ENCODE measurements at places on chromosomes 6 and 20.

GRCh38 chr6:145539831-145540230, 195.5 kb downstream of the EPM2A start:
- DNase-seq = no peak

DNA sequence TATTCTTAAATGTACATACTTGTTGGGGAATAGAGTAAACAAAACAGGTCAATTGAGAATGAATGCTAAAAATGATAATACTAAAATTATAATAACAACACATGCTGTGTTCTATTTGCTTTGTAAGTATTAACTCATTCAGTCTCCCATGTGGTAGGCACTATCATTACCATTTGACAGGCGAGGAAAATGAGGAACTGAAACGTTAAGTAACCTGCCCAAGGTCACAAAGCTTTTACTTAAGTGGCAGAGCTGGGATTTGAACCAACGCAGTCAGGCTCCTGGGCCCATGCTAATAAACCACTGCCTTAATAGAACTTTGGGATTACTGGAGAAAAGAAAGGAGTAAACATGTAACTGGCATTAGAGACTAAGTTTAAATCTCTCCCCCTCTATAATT, 3.8 kb downstream of the NSFL1C start:
- DNase-seq = no peak

- DNase-seq = no peak
Measured at GRCh38 chr6:51570168-51570921, 517.1 kb downstream of the PKHD1 start.

GRCh38 chr6:128079021-128079420, 178.2 kb upstream of the THEMIS start:
- no peak for DNase-seq

DNA sequence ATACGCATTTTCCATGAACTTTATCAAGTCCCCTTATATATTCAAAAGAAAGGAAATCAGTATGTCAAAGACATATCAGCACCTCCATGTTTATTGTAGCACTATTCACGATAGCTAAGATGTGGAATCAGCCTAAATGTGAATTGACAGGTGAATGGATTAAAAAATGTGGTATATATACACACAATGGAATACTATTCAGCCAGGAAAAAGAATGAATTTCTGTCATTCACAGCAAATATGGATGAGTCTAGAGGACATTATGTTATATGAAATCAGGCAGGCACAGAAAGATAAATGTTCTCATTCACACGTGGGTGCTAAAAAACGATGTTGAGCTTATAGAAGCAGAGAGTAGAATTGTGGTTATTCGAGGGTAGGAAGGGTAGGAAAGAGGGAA, 5.3 kb downstream of the FIG4 start:
- DNase-seq = no peak

DNA sequence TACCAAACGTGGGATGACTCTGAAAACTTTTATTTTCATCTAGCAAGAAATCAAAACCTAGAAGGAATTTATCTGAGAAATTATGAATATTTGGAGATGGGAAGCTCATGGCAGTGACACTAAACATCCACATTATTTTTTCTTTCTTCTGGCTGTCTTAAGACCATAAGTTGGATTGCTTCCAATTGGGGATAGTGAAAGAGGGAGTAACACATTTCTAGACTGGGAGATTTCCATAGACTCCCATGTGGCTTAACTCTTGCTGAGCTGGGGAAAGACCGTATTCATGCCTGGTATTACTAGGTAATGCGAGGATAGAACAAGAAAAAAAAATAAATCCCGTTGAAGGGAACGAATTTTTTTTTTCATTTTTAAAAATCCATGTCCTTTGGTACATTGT, 120.0 kb downstream of the UTRN start:
- no peak for DNase-seq

GRCh38 chr20:32970115-32970972, 33.9 kb downstream of the SUN5 start:
- DNase-seq = no peak
